ENCODE measurements at places on chromosomes 12 and 14.

- no peak for DNase-seq
Measured at GRCh38 chr14:71478542-71478941, 453.7 kb upstream of the RGS6 start.

DNA sequence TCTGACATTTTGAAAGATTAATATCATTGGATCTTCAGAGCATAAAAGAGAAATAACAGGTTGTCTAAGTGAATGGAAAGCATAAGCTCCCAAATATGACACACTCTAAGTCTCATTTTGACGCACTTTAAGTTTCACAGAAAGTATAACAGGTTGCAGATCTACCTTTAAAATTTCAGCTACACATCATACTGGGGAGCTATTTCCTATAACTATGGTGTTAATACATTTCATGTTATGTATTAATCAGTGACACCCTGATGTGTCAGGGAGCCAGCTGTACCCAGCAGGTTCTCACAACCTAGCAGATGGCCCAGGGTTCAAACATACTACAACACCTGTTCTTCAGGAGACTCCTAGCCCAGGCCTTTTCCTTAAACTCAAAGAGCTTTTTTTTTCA lies 31.1 kb upstream of the TMX1 start:
- no peak for DNase-seq

- no peak for DNase-seq
Measured at GRCh38 chr14:75279153-75279762, 630 bp downstream of the FOS start.

GRCh38 chr12:110205931-110206330 lies 75.1 kb upstream of the ATP2A2 start:
- DNase-seq = no peak

DNA sequence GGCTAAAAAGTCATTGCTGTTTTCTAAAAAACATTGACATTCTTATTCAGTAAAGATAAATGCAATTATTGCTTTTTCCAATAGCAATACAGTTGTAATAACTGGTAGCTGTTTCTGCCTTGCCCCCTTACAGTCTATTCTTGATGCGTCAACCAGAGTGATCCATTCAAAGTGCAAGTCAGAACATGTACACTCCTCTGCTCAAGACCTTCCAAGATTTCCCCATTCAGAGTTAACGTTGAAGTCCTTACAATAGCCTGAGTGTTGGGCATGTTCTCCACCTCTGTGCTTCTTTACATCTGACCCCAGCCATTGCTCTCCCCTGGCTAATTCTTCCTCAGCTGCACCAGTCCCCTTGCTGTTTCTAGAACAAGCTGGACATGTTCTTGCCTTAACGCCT lies 24.3 kb downstream of the VRK1 start:
- no peak for DNase-seq

- DNase-seq = no peak
Measured at GRCh38 chr12:132186208-132186856, 42.1 kb downstream of the NOC4L start.

DNA sequence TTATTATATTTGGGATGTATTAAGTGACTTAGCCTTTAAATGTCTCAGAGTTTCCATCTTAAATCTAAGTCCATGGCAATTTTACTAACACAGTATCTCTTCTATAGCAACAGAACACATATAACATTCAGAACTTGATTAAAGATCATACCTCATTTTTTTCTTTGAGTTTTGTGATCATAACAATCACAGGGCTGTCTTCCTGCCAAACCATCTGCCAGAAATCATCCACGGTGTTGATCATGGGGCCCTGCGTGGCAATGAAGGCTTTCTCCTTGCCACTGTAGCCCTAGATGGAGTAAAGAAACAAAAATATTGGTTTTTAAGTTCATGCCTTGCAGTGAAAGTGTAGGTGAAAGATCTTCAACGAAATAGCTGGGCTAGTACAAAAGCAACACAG lies 46.7 kb upstream of the PTPRB start:
- no peak for DNase-seq

DNA sequence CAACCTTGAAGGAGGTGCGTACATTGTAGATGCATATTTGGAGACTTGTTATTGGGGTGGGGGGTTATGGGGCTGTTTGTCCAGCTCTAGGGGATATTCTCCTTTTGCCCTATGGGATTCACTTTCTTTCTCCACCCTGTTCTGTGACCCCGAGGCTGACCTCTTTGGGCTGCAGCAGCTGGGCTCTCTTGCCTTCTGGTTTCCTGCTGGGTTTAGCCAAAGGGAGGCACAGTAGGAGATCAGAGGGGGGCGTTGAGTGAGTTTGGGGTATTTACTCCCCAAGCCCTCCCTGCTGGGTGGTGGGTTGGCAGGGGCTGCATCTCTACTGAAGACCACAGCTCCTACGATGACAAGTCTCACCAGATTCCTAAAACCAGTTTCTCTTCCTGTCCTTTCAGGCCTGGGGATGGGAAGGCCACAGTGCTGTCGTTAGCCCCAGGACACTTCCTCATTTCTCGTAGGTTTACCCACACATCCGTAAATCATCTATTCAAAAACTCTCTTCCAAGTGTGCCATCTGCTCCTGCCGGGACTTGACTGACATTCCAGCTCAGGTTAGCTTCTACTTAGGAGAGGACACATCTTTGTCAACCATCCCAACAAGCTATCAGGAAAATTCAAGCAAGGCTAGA lies 127.1 kb downstream of the TMEM30B start:
- no peak for DNase-seq

DNA sequence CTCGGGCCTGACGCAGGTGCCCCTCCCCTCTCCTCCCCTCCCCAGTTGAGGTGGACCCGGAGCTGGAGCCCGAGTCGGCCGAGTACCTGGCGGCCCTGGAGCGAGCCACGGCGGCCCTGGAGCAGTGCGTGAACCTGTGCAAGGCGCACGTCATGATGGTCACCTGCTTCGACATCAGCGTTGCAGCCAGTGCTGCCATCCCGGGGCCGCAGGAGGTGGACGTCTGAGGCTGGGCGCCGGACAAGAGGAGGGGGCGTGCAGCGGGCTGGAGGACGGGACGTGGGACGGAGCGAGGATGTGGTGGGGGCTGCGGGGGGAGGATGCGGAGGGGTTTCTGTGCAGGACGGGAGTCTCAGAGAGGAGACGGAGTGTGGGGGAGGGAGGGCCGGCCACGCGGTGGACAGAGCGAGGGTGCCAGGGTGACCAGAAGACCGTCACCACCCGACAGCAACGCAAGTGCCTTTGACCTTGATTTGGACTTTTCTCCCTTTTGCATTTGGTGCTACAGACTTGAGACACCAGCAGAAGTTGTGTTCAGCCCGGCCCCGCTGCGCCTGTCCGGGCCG lies 41.3 kb downstream of the KIF26A start:
- DNase-seq = no peak

- DNase-seq = no peak
Measured at GRCh38 chr14:64405295-64405694, 17.1 kb downstream of the MTHFD1 start.

DNA sequence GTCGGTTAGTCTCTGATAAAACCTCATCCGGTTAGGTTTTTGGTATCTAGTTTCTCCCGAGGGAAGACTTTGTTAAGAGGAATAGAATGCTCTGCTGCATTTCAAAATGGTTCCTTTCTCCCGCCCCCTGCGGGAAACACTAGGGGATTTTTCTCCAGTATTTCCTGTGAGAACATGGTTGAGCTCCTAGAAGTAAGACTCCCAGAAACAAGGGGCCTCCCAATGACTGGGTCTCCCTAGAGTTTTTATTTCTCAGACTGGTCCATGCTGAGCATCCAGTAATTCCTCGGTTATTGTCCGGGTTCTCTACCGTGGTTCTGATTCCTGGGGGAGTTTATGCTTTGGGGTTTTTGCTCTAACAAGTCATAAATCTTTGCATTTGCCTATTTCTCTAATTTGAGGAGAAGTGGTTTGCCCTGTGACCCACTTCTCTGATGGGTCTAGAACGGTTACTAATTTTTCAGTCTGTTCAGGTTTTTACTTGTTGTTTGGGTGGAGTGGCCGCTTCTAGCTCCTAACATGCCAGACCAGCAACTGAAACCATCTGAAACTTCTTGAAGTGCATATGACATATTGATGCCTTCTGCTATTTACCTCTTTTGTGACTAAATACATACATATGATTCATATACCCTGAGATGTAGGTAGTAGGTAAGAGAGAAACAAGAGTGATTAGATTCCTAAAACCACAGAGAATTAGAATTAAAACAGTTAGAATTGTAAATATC lies 25.1 kb downstream of the TESPA1 start:
- DNase-seq = no peak

GRCh38 chr12:65792724-65793123 lies 31.6 kb upstream of the HMGA2 start:
- DNase-seq = no peak

GRCh38 chr14:97866195-97866594 lies 1069.0 kb downstream of the VRK1 start:
- DNase-seq = no peak

DNA sequence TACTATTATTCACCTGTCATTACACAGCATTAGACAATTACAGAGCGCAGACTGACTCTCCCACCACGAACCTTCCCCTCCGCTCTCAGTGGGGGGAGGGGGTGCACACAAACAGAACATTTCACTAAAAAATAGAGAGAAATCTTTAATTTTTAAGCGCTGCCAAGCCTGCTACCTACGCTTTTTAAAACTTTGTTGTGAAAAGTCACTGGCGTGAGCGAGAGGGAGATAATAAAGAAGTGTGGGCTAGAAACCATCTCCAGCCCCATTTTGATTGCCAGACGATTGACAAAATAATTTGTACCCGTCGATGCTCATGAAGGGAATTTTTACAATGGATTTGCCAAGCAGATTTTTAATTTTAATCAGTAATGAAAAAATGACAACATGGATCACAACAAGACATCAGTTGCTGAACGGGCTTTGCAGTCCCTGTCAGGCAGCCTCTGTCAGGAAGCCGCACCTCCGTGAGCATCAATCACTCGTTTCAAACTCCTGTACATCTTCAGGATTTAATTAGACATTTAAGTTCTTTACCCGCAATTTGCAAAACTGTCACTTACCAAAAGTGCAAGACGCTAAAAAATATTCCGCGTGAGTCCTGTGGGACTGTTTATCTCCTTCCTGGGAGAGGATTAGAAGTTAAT lies 209.1 kb downstream of the BCL11B start:
- no peak for DNase-seq

- DNase-seq = no peak
Measured at GRCh38 chr14:75860561-75861160, 121.1 kb downstream of the TGFB3 start.

DNA sequence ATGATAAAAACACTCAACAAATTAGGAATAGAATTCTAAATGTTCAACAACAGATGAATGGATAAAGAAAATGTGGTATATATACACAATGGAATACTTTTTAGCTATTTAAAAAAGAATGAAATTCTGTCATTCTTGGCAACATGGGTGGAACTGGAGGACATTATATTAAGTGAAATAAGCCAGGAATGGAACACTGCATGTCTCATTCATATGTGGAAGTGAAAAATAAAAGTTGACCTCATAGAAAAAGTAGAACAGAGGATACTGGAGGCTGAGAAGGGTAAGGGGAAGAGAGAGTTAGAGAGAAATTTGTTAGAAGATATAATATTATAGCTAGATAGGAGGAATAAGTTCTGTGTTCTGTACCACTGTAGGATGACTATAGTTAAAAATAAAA lies 35.8 kb upstream of the ZFP36L1 start:
- no peak for DNase-seq

- no peak for DNase-seq
Measured at GRCh38 chr12:119410396-119410795, 75.9 kb downstream of the CCDC60 start.

DNA sequence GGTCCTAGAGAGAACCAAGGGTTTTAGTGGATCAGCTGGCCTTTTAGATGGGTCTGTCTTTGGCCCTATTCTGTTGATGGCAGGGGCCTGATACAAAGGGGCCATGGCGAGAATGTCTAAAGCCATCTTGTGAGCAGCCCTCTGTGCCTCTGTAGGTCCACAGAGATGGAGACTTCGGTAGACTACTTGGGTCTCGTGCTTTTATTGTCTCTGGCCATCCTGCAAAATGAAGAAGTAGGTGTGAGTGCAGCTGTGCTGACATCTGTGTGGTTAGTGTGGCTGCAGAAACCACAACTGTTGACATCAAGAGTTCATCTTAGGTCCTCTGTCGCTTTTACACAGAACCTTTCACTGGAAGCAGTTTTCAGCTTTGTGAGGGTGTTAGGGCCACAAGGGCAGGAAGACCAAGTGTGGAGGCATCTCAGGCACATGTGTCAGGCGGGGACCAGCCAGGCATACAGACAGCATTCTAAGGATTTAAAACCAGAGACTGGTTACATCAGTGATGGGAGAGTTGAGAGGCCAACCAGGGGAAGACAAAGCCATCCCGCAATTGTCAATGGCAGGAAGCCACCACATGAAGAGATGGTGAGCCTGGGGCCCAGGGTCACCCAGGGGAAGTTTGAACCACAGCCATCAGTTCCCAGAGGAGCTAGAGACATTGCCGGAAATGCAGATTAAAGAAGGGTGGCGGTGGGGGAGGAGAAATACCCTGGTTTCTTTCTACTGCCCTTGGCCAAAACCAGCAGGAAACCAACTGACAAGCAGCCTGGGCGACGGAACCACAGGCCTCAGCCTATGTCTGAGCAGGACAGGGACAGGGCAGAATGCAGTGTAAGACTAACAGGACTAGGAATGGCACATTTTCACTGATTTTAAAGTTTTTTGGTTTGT lies 13.0 kb upstream of the TPCN1 start:
- peak; percentile 41 for DNase-seq

DNA sequence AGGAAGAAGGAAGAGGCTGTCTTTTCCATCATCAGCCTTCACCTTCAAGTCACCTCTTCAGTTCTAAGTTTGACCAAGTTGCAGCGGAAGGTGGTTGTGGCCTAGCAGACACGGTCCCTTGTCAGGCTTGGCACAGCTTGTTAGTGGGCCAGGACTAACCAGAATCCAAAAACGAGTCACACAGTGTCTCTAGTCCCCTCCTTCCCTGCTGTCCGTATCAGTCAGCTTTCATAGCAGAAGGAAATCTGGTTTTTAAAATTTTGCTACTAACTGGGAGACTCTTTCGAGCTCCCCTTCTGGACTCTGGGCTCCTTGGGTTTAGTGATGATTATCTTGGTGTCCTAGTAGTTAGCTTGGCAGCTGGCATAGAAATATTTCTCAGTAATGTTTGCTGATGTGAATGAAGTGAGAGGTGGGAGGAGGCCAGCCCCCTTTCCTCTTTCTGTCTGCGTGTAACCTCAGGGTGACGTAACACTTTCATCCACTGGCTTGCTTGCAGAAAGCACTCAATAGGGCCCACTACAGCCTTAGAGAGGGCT lies 3.8 kb downstream of the ETV6 start:
- peak; percentile 41 for DNase-seq

- no peak for DNase-seq
Measured at GRCh38 chr12:54723379-54724256, 75.5 kb upstream of the DCD start.

GRCh38 chr12:2679816-2680675 lies 114.7 kb upstream of the FKBP4 start:
- DNase-seq = no peak

- DNase-seq = no peak
Measured at GRCh38 chr12:123532019-123532418, 1.5 kb downstream of the RILPL1 start.

GRCh38 chr12:49962861-49963765 lies 1.4 kb downstream of the AQP5 start:
- DNase-seq = no peak

DNA sequence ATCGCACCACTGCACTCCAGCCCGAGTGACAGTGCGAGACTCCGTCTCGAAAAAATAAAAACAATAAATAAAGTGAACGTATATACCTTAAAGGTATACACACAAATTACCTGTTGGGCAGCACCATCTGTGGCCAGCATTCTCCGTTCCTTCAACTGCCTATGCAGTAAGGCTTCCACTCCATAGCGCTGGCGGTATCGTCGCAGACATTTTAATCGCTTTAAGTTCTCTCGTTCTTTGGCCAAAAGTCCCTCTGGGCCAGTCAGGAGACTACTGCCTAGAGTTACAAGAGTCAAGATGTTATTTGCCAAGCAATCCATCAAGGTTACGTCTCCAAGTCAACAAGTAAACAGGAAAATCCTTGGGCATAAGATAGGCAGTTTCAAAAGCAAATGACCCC lies 13.0 kb downstream of the KANSL2 start:
- no peak for DNase-seq

Measured in activated T-cell treated with anti-CD3 and anti-CD28 coated beads for 24 hours (primary cell).